ENCODE measurements at places on chromosomes 13 and 19.
A peak's percentile ranks its signal among the peaks of the same experiment; 100 is the strongest.

GRCh38 chr13:71144883-71145282 lies 722.1 kb downstream of the DACH1 start:
- DNase-seq, result no peak

- peak; percentile 60 for DNase-seq
Measured at GRCh38 chr19:45323671-45324081, 1.0 kb upstream of the CKM start.

- DNase-seq, result peak; percentile 37
Measured at GRCh38 chr13:111211789-111212516, 96.8 kb downstream of the ARHGEF7 start.

DNA sequence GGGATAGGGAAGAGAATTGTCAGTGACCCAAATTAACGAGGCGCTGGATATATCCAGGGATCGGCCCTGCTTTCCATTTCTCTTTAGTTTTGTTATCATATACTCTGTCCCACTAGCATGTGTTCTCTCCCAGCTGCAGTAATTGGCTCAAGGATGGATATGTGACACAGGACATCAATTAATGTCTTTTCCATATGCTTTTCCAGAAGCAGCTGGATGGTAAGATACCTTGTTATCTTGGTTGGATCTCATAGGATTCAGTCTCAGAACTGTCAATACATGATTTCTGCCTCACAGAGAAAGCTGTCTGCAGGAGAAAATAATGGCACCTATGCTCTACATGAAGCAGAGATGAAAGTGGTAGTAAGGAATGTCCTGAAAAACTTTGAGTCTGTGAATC lies 157.1 kb upstream of the SPRY2 start:
- no peak for DNase-seq

GRCh38 chr19:22600690-22601648 lies 33.2 kb upstream of the ZNF492 start:
- DNase-seq, result no peak

- peak; percentile 78 for DNase-seq
Measured at GRCh38 chr19:21604351-21604926, 99.0 kb downstream of the ZNF429 start.

DNA sequence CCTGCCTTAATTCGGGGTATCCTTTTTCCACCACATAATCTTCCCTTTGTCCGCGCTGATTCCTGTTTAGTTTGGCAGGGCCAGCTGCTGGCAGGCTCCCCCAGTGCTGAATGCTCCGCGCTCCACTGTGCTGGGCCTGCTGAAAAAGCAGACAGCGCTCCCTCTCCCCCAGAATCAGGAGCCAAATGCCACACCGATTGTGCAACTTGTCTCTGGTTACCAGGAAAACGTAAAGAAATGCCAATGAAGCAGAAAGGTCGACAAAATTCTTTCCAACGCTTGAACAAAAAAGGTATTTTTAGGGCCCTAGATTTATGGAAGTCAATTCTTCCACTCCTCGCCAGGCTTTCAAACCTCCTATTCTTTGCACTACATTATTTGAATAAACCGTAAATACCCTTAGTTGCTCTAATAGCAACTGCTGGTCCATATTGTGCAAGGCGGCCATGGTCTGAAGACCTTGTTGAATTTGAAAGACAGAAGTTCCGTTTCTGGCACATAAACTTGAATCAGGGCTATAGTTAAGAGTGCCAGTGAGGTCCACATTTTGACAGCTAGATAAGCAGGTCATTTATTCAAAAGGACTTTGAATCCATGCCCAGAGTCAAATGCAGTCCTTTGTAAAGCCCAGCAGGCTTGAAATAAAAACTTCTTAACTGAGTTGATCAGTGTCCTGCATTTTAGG lies 206.7 kb upstream of the RFC3 start:
- DNase-seq, result no peak

All from eye (tissue), 1 donor.